ENCODE measurements at places on chromosomes 5 and 9. TPM values are rescaled to one million over a fixed set of nuclear protein-coding genes. Genes with fewer than 3 reads are reported as not detected.

IL31RA gene
- total RNA-seq, result 12.4 TPM

TNFSF15 gene
- not detected for total RNA-seq

COL5A1 gene
- total RNA-seq, result 135 TPM

SOX30 gene
- 0.11 TPM for total RNA-seq

- no peak for DNase-seq
Observed at GRCh38 chr9:107710953-107711352, 221.4 kb upstream of the KLF4 start.

- DNase-seq, result no peak
Observed at GRCh38 chr5:142833517-142834449, 63.6 kb downstream of the ARHGAP26 start.

DNA sequence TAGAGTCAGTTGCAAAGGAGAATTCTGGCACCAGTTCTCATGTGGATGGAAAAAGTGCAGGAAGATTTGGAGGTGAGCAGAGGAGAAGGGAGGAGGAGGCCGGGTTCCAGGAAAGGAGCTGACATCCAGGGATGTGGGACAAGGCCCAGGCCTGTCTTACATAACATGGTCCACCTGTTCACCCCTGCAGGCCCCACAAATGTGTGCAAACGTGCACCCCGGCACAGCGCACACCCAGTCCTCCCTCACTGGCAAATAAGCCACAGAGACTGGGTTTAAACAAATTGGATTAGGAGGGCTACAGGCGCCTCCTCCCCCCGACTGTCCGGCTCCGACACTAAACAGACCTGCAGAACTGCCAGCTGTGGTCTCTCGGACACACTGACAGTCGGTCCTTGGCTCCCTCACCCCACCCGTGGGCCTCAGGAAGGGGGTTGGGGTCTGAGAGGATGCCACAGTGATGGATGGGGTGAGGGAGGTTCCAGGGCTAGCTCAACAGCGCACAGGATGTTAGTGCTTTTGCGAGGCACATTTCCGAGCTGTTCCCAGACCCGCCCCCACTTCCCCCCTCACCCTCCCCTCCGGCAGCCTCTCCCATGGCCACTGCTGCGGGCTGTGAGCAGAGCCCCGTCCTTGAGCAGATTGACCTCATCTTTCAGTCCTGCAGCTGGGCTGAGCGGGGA, 43.4 kb upstream of the IL17B start:
- no peak for DNase-seq

DNA sequence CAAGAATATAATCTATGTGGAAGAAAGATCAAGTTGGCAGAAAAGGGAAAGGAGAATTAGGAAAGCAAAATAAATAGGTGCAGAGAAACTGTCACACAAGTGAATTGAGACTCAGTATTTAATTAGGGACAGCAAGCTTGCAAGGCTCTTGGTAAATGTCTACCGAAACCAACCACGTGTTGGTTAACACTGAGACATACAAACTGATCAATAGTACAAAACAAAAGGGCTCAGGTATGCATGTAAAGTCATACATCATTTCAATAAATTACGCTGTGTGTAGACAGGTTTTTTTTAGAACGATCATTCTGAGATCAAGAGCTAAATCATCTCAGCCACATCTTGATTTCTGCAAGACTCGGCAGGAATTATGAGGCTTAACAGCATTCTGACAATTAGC, 225.4 kb downstream of the EBF1 start:
- no peak for DNase-seq

DNA sequence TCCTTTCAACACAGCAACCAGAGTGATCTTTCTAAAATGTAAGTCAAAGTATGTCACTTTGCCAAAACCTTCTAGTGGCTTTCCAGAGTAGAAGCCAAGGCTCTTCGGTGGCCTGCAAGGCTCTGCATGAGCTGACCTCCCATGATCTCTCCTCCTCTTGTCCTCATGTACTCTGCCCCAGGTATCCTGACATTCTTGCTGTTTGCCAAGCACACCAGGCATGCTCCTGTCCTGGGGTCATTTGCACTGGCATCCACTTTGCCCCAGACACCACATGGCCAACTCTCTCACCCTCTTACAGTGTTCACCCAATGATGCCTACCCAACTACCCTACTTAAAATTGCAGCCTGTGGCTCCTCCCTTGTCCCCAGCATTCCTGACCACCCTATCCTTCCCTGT, 86.3 kb downstream of the ZNF618 start:
- DNase-seq, result no peak

- DNase-seq, result no peak
Observed at GRCh38 chr9:137030006-137030405, 1.9 kb downstream of the FUT7 start.

DNA sequence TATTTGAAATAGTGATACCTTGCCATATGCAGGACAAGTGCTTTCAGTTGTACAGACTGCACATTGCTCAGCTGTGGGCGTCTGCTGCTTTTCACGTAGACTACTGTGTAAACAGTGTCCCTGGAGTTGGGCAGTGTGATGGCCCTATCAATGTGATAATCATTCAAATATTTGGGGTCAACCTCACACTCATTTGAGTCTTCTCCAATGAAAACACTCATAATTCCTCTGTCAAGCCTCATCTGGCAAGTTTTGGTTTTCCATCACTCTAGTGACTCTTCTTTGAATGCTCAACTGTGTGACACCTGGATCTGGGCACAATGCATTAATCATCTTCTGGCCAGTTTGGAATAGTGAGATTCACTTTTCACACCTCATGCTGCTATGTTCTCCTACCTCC, 64.4 kb downstream of the UGCG start:
- peak; percentile 86 for DNase-seq

GRCh38 chr5:81922854-81923279, 49.0 kb upstream of the ATG10 start:
- DNase-seq, result peak; percentile 5

Data from Daoy (cell line).